Nephron progenitor cell (in vitro differentiated cells): ENCODE measurements at places on chromosomes 2 and 18.

GRCh38 chr2:203869223-203870042 lies 1.9 kb downstream of the CTLA4 start:
- no peak for DNase-seq

DNA sequence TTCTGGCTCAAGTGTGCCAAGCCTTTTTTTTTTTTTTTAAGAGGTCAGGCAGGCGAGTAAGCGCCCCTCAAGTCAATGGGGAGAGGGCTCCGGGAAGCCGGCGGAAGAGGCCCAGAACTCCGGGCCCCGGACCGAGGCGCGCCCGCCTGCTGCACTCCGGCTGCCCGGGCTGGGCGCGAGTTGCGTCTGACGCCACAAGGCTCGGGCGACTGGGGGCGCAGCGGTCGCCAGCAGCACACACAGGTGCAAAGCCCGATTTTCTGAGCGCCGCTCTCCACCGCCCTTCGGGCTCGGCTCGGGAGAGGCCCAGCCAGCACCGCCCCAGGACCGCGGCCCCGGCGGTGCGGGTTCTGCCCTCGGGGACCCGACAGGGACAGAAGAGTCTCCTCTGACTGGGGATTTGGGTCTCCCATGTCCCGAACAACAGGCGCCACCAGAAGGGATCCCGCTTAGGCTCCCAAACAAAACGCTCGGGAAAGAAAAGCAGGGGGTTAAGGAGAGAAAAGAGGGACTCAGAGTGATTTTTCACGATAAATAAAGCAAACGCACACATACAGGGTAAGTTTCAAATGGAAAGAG lies 787 bp downstream of the ERBB4 start:
- DNase-seq, result peak; percentile 44

DNA sequence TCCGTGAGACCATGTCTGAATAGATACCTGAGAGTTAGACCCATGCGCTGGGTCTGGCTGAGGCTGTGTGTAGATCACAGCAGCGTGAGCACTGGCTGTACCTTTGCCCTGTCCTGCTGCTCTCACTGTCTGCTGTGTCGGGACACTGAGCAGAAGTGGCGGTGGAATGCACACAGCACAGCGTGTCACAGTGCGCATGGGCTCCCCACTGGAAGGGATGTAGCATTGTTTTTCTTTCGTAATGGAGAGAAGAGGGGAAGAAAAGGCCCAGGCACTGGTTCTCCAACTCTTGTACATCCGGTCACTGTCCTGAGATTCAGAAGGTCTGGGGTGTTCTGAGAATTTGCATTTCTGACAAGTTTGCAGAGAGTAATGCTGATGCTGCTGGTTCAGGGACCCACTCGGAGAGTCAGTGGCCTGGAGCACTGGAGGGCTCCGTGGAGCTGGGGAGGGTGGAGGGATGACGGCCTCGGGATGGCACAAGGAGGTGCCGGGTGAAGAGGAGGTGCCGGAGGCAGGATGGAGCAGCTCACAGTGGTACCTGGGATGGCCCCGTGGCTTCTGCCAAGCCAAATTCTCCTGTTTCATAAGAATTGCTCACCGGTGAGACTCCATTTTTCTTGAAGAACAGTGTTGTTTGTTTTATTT lies 252.8 kb downstream of the LDLRAD4 start:
- DNase-seq, result no peak

DNA sequence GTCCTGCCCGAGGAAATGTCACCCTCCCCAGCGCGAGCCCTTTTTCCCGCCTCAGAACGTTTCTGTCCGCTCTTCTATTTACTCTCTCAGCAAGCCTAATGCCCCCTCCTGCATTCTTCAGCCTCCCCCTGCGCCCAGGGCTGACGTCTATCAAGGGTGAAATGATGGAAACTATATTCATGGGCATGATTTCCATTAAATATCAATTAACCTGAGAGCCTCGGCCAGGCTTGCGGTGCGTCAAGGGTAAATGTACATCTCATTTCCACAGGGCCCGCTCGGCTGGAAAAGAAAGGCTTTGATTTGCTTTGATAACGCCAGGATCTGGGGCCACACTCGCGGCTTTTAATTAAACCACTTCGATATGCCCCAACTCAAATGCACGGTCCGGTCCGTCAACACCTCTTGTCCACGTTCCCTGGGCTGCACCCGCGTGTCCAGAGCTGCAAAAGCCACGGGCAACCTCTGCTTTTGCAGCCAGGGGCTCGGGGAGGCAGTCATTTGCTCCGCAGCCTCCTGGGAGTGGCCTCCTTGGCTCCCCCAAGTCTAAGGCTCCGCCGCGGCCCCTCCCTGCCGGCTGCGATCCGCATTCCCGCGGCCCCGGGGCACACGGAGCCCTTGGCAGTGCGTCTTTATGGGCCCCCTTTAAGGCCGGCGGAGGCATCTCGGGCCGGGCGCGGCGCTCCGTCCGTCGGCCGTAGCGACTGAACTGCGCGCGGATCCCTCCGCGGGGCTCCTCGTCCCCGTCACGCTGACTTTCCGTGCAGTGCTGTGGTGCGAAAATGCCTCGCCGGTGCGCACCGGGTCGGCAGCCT lies at the start of gene HOXD8:
TSS of gene HOXD8 (plus strand) at position 724 of the 815 bp plus-strand sequence. CDS start 662 bp downstream, outside the sequence.
- DNase-seq, result peak; percentile 80

DNA sequence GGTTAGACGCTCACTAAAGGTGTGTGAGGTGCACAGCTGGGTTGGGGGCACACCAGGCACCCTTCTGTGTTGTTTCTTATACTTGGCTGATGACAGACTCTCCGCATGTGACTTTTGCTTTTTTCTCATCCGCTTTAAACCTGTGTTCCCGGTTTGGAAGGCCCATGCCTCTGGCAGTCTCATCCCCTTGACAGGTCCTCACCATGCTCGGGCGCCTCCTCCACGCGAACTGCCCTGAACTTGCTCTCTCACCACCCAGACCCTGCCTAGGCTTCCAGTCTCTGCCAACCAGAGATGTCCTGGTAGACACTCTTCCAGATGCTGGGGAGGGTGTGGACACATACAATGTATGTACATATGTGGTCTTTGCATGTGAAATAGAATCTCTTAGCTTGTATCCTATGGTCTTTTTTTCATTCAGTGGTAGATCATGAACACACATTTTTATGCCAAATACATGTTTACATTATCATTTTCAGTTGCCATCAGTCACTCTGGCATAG lies 79.8 kb downstream of the LIMS1 start:
- DNase-seq, result no peak

DNA sequence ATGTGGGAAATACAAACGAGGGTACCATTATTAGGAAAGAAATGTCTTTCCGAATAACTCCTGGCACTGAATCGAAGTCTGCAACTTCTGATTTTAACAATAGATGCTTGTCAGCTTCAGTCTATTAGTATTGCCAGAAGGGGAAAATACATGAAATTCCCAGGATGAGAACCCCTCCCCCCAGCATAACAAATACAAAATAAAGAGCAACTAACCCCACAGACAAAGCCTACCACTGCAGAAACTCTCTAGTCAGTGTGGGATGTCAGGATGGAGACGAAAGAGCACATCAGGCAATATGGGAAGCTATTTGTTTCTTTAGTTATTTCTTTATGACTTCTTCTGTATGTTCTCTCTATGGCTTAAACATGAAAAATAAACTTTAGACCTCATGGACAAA lies 365.0 kb upstream of the CDH2 start:
- DNase-seq, result no peak

- DNase-seq, result no peak
These were observed 93.3 kb upstream of the ALKAL2 start for GRCh38 chr2:381181-381580.

DNA sequence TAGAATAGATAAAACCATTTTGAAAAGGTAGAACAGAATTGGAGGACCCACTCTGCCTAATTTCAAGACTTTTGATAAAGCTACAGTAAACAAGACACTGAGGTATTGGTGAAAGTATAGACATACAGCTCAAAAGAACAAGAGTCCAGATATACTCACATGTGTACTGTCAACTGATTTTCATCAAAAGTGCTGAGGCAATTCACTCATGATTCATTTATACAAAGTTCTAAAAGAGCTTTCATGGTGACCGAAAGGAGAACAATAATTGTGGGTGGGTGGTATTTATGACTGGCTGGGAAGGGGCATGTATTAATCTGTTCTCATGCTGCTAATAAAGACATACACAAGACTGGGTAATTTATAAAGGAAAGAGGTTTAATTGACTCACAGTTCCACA lies 7.3 kb downstream of the MAP4K3 start:
- DNase-seq, result no peak

DNA sequence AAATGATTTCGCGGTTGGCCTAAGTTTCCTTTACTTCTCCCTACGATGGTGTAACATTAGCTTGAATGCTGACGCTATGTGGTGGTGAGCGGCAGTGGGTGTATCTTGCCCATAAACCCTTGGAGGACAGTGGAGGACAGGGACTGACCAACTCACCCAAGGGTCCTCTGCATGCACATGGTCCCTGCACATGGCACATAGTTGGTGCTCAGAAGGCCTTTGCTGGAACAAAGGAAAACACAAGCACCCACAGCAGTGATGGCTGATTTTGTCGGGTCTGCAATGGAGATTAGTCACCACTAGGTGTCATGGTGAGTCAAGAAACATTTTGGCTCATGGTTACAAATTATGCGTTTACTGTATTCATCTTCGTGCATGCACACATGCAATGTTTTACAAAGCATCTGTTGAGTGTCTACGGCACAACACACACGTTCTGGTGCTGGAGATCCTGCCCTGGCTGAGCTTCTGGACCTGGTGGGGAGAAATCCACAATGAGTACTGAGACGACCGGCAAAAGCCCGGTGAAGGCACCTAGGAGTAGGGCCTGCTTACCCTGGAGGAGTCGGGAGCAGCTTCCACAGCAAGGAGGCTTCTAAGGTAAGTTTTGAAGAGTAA lies 44.0 kb downstream of the PDCL3 start:
- DNase-seq, result peak; percentile 35

- no peak for DNase-seq
These were observed 390.3 kb upstream of the GALNT5 start for GRCh38 chr2:156867201-156867600.

DNA sequence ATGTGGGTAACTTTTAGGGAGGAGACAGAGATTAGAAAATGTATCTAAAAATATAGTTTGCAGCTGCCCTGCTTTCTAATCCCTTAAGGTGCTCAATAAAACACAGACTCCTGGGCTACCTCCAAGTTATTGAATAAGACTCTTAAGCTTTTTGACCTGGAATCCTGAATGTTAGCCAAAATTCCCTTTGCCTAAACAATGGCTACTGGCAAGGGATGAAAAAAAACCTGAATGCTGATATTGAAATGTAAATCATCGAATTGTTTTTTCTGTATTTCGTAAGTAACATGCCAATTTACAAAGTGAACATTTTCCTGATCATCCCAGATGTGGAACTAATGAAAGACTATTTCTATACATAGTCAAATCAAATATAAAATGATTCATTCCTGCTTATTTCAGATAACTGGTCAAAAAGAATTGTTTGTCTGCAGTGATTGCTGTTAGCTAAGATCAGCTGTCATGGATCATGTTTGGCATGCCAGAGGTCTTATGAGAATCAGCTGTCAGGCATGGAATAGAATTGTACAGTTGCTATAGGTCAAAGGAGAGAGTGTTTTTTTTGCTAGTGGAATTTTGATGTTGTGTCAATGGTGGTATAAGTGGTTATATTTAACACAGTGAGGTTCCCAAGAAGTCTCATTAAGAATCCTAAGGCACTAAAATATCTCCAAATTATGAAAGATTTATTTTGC lies 363.6 kb upstream of the CWC22 start:
- no peak for DNase-seq

- DNase-seq, result no peak
These were observed 18.0 kb downstream of the ZC3H15 start for GRCh38 chr2:186503827-186504606.

GRCh38 chr2:62800618-62801017 lies 95.1 kb downstream of the EHBP1 start:
- no peak for DNase-seq

DNA sequence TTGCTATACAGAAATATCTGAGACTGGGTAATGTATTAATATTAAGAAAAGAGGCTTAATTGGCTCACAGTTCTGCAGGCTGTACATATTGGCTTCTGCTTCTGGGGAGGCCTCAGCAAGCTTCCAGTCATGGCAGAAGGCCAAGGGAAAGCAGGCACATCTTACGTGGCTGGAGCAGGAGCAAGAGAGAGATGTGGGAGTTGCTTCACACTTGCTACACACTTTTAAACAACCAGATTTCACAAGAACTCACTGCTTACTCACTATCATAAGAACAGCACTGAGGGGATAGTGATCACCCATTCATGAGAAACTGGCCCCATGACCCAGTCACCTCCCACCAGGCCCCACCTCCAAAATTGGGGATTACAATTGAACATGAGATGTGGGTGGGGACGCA lies 50.6 kb downstream of the MAPRE2 start:
- no peak for DNase-seq
